ENCODE measurements at places on chromosomes 4 and X. TPM values are rescaled to one million over a fixed set of nuclear protein-coding genes. Genes with fewer than 3 reads are reported as not detected.

- DNase-seq = peak; percentile 4
These were observed at the start of gene CXCL11 for GRCh38 chr4:76035799-76036380. Gene CXCL11, minus strand, starts transcription at chr4:76036070. Its CDS starts 83 bp downstream, at chr4:76035987.

- no peak for DNase-seq
These were observed 67.8 kb downstream of the USP38 start for GRCh38 chr4:143252478-143252877.

DNA sequence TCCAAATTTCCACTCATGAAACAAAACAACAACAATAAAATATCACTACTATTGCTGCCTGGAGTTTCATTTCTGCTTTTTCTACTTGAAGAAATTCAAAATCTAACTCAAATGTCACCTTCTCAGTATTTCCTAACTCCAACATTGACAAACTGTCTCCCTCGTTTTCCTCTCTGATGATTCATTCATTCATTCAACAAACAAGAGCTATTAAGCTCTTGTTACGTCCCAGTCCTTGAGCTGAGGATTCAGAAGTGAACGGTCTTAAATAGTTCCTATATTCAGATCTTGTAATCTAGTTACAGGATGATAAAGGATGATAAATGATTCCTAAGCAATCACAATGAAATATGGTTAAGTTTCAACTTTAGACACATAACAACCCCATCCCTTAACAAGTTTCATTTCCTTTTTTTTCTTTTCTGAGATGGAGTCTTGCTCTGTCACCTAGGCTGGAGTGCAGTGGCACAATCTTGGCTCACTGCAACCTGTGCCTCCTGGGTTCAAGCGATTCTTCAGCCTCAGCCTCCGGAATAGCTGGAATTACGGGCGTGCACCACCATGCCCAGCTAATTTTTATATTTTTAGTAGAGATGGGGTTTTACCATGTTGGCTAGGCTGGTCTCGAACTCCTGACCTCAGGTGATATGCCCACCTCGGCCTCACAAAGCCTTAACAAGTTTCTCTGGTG is 1.7 kb downstream of the SLC9B2 start:
- no peak for DNase-seq

DNA sequence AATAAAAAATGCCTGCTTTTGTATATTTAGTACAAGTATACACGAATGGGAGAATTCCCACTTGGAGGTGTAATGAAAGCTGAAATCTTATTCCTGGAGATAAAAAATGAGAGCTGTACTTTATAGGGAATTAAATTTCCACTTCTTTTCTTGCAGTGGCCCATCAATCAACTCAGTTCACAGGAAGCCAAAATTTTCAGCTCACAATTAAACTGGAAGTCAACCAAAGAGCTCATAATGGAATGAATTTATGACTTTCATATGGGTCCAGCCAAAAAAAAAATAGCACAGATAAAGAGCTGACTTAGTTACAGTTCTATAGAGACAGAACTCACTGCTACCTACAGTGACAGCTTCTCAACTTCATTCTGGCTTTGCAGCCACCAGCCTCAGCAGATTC is 115.2 kb upstream of the TBC1D9 start:
- DNase-seq = no peak

DNA sequence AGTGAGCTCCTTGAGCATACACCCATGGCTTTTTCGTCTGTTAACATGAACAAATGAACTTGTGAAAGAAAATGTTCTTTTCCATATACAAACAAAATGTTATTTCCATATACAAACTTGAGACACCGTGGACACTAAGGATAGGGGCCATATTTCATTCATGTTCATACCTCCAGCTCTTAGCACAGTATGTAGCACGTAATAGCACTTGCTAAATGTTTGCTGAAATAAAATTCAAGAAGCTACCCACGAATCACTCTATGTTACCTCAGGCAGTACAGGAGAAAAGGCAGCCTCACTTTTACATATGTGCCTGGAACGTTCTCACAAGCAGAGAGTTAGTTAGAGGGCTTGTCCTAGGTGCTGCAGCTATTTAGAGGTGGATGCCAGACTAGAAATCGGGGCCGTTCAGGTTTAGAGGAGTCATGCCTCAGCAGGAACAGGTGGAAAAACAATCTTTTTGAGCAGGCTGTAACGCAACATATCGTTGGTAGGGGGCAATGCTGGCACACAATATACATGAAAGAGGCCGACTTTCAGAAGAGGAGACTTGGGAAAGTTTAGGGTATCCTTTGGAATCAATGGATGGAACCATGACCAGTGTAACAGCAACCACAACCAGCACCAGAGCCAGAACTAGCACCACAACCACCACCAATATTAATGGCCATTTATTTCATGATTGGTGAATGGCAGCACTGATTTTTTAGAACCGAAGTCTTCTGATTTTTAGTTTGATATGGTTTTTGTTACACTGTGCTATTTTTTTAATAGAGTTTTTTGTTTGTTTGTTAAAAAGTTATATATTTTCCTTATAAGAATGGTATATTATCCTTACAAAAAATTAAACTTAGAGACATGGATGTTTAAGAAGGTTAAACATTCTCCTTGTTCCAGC is 14.8 kb upstream of the PAQR3 start:
- DNase-seq = peak; percentile 13

- no peak for DNase-seq
These were observed 119.3 kb downstream of the RASGEF1B start for GRCh38 chr4:81352446-81352835.

Gene DDX53
- total RNA-seq = 1.7 TPM

- DNase-seq = no peak
These were observed 179.1 kb upstream of the KLHL4 start for GRCh38 chrX:87338510-87338909.

DNA sequence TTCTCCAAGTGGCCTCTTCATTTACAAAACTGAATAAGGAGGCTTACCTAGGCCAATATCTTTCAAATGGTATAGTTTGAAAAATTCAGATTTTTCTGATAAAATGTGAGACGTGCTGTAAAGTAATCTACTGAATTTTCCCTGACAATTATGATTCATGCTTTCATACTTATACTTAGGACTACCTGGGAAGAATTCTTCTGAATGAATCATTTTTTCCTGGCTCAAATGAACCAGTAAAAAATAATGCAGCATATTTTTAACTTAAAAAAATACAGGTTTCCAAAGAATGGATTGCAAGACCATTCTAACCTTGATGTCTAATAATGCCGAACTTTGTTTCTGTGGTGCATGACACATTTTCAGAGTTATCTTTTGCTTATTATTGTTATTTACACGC is 375.4 kb downstream of the ZNF674 start:
- DNase-seq = no peak

DNA sequence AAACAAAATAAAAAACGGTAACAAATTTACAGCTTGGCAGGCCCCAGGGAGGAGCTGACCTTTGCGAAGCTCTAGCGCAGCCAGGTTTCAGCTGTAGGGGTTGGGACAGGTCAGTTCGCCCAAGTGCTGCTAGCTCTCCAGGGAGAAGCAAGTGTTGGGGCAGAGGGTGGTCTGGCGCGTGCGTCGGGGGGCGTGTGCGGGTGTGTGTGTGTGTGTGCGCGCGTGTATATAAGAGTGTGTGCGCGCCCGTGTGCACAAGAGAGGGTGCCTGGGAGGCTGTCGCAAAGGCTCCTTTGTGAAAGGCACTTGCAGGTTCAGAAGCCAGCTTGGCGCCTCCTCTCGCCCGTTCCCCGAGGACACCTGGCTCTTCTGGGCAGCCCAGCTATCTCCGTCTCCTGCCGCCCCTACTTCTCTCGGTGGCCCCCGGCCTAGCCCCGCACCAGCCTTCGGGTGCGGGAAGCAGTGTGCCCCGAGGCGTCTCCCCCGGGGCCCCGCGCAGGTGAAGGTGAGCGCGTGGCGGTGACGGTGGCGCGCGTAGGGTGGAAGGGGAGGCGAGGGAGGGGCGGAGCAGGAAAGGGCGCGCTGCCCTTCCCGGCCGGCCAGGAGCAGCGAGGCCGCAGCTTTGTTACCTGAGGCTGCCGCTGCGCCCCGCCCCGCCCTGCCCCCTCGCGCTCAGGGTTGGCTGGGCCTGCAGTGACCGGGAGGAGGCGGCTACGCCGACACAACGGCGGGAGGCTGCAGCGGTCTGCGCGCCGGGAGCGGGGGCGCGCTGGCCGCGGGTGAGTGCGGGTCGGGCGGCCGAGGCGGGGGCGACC is at the start of gene FHDC1:
TSS of gene FHDC1 (plus strand) at position 693 of the 815 bp plus-strand sequence. CDS start 6,735 bp downstream, outside the sequence.
- peak; percentile 62 for DNase-seq

GRCh38 chr4:105306820-105307219 is 160.1 kb downstream of the TET2 start:
- DNase-seq = no peak

- no peak for DNase-seq
These were observed 544.0 kb upstream of the ADGRL3 start for GRCh38 chr4:60656171-60656570.

DNA sequence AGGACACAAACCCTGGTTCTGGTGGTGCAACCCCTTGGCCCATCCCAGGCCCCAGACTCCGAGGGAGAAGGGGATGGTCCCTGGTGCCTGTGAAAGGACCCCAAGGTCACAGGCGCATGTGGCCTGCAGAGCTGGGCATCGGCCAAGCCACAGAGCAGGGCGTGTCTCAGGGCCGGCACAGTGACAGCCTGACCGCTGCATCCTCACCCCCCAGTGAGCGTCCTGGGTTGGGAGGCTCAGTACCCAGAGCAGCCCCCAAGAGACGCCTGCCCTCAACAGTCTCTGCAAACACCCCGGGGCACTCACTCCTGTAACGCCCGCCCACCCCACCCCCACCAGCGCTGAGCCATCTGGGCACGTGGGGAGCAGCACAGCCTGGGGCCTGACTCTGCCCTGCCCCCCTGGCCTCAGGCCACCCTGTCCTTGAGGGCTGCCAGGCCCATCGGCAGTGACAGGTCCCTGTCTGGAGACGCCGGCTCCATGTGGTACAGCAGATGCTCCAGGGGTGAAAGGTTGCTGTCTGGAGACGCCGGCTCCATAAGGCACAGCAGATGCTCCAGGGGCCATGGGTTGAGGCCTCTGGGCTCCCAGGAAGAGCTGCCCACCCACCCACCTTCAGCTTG is 24.5 kb upstream of the CPLX1 start:
- no peak for DNase-seq

Gene FREM3
- not detected for total RNA-seq

Gene PAGE1
- 22.4 TPM for total RNA-seq

DNA sequence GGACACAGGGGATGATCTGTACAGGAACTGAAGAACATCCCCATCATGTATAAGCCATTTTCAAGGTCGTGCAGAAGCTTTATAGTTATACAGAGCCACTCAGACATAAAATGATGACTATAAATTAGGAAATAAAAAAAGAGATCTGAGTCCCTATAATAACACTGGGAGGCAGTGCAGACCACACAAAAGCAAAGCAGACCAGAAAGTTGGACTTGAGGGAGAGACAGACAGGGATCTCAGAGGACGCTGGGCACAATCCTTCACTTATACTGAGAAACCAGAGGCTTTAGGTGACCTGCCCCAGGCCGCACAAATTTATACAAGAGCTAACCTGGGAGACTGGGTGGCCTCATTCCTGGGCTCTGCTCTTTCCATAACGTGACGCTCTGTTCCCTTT is 70.5 kb downstream of the HADH start:
- peak; percentile 4 for DNase-seq

DNA sequence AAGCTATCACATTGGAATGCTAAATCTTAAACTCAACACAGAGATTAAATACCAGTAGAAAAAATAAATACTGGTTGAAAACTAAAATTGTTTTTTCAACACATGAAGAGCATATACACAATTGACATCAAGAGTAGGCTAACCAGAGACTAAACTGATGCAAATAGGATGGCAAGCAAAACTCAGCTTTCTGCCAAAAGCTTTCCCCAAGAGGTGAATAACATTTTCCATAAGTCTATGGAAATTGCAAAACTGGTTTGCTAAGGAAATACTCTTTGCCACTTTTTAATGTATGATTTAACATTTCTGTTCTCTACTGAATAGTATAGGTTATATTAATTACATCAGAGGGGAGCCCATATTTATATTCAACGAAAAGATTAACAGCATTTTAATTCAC is 23.8 kb downstream of the IQCM start:
- no peak for DNase-seq

Gene NCAPG
- total RNA-seq = 99.9 TPM

Gene STBD1
- total RNA-seq = 0.57 TPM

All from Daoy (cell line).